AG04449 (cell line): ENCODE measurements at places on chromosomes 4 and X.

- no peak for DNase-seq
These were observed 263.9 kb downstream of the ADAMTS3 start for GRCh38 chr4:72305080-72305479.

DNA sequence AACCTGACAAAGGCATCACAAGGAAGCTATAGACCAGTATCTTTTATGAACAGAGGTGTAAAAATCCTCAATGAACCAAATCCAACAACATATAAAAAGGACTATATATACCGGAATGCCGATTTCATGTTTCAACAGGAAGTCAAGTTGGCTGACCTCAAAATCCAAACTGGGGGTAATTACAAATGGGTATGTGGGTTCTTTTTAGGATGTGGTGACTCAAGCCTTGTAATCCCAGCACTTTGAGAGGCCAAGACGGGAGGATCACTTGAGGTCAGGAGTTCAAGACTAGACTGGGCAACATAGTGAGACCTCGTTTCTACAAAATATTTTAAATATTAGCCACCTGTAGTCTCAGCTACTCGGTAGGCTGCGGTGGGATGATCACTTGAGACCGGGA is 10.4 kb downstream of the PRSS48 start:
- DNase-seq = no peak

DNA sequence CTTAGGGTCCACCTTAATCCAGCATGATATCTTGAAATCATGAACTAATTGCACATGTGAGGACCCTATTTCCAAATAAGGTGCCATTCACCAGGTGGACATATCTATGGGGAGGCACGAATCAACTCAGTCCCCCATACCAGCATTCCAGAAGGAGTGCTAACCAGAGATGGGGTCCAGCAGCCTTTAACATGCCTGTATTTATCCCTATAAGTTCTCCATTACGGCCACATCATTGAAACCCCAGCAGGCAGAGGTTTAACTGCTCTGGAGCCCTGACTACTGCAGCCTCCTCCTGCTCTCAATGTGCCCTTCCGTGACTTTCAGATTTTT is 3.2 kb upstream of the ASMTL start:
- no peak for DNase-seq

DNA sequence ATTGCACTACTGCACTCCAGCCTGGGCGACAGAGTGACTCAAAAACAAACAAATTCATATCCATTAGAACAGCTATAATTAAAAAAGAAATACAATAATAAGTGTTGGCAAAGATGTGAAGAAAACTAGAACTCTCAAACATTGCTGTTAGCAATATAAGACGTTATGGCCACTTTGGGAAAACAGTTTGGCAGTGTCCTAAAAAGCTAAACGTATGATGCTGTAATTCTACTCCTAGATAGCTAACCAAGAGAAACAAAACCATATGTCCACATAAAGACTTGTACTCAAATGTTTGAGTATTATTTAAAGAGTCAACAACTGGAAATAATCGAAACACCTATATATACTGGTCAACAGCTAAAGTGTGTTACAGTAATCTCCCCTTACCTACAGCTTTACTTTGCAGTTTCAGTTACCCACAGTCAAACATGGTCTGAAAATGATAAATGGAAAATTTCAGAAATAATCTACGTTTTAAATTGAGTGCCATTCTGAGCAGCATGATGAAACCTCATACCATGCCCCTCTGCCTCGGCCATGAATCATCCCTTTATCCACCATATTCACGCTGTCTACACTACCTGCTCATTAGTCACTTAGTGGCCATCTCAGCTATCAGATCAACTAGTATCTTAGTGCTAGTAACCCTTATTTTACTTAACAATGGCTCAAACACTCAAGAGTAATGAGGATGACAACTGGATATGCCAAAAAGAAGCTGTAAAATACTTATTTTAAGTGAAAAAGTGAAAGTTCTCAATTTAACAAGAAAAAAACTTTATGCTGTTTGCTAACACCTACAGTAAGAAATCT is 4.9 kb downstream of the ELF2 start:
- no peak for DNase-seq

GRCh38 chr4:136918772-136919171 is 613.5 kb downstream of the PCDH18 start:
- DNase-seq = no peak

DNA sequence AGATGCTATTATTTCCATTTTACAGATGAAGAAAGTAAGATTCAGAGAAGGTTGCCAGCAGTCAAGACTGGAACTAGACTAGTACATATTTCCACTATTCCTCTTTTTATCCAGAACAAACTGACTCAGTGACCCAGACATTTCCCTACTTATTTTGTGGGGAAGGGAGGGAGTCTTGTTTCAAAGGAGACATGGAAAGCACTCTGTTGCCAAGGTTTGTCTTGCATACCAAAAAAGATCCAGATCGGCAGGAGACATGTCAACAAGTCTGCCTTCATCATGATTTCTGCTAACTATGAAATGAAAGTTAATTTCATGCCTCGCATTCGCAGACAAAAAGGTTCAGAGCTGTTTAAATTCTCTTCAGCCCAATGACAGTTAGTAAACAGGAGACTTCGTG is 328.3 kb downstream of the DHX15 start:
- DNase-seq = no peak

DNA sequence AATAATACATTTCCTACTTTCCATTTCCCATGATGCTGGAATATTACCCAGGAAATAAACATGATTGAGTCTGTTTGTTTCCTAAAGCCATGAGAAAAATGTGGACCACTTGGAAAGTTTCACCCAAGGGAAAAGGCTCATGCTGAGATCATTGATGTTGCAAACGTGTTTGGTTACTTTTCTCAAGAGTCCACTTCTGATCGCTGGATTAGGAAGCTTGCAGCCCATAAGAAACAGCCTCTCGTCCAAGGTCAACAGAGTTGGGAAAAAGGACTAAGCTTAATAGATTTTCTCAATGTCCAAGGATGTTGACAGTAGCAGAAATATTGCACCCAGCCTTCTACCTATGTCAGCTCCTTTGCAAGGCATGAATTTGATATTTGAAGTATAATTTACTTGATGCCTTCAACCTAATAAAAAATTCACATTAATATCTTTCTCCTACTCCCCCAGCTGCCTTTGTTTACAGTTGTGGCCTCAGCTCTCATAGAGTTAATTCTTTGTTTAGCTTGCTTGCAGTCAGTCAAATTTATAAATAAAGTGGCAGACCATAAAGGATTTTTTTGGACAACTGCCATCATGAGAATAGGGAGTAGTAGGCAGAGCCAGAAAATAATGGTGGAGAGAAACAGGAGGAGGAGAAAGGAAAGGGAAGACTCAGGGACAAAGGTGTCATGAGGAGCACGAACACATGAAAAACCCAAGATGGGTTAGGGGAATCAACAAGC is 65.6 kb upstream of the BLTP1 start:
- DNase-seq = no peak

DNA sequence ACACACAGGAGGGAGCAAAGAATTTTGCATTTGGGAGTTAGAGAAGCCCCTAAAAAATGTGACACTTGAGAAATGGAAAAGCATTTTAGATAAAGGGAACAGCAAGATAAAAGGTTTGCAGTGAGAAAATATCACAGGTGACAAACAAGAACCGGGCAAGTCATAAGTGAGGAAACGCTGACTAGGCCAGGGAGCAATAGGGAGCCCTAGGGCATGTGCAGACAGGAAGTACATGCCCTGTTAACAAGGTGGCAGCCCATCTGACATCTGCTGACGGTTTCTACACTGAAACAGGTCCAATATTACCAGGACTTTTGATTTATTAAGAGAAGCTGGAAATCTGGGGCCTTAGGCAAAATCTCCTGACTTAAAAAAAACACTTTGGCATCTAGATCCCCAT is 4.0 kb upstream of the IL13RA1 start:
- DNase-seq = no peak

DNA sequence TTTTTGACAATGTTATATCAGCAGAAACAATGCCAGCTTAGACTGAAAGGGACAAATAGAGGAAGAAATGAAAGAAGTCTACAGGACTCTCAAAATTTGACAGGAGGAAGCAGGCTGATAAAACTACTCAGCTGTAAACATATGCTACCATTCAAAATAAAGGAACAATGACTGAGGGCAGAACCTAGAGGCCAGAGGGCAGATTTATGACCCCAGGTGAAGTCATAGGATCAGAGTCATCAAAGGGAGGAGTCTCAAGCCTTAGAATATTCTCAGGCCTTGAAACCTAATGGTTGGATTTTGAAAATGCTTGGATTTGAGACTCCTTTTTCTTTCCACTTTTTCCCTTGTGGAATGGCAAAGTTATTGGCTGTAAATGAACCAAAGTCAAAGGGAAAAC is 17.0 kb upstream of the SYTL5 start:
- DNase-seq = no peak
